Activated naive CD4-positive, alpha-beta T cell treated with anti-CD3 and anti-CD28 coated beads for 36 hours (primary cell): ENCODE measurements at places on chromosomes 7 and 10.
A peak's percentile ranks its signal among the peaks of the same experiment; 100 is the strongest.

GRCh38 chr10:1034758-1035157, 9.1 kb upstream of the IDI2 start:
- no peak for DNase-seq

DNA sequence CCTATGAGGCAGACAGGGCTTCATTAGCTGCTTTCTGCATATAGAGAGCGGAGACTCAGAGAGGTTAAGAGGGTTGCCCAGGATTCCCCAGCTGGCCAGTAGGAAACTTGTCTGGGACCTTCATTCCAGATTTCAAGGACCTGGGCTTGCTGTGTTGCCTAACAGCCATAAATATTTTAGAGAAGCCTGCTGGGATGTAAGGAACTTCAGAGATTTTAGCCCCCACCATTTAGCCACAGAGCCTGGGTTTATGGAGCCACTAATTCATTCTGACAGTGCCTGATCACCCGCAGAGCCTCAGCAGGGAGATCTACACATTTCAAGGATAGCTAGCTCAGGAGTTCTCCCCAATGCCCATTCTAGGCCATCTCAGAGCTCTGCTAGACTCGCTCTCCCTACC, 56.6 kb upstream of the TRUB1 start:
- DNase-seq: no peak

DNA sequence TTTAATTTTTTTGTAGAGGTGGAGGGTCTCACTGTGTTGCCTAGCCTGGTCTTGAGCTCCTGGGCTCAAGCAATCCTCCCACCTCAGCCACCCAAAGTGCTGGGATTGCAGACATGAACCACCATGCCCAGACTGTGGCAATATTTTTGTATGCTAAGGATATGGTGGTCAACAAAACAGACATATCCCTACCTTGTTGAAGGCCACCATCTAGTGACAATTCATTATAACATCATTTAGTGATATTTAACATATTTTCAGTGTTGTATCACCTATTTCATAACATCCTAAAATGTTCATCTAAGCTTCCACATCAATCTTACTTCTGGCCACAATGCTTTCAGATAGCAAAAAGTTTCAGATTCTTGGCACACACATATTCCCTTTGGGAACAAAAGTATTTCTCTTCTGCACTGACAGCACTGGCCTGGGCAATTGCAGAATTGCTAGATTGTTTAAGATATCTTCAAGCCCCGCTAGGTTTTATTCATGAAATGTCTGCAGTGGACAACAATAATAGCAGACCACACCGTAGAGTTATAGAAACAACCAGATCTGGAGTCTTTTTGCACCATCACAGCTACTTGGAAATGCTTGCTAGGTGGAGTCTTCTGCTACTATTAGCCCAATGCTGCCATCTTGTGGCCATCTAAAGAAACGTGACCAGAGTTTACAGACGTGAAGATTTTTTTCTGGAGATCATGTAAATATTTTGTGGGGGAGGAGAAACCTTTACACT, 58.4 kb downstream of the DNAJC12 start:
- DNase-seq: peak; percentile 85

DNA sequence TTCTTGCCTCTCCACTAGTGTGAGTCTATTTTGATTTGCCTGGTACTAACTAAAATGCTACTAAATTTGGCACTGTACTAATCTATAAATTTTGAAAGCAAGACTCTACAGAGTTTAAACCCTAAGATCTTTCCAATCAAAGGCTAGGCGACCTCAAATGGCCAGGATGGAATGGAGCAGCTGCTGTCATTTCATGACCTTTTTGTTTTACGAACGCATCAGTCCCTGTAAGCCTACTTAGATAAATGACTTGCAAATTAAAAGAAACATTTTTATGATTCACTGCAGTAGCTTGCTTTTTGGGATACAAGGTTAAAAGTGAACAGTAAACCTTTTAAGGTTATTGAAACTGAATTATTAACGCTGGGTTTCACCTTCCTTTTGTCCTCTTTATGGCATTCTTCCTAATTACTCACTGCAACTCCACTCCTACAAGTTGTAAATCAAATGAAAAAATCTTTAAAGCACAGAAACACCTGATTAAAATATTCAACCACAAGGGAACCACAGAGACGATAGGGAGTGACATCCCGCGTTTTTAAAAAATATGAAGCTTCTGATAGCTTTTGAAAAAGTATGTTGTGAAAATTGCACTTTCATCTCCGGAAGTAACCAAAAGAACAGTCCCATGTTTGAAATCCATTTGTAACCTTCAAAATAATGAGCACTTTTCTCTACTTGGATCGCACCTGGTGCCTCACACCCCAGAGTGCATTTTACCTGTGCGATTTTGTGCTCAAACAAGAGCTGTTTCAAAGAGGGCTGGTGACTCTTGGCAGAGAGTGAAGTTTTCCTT, 595.1 kb downstream of the PARD3 start:
- DNase-seq: peak; percentile 8

GRCh38 chr7:139734395-139734794, 43.4 kb downstream of the HIPK2 start:
- no peak for DNase-seq

DNA sequence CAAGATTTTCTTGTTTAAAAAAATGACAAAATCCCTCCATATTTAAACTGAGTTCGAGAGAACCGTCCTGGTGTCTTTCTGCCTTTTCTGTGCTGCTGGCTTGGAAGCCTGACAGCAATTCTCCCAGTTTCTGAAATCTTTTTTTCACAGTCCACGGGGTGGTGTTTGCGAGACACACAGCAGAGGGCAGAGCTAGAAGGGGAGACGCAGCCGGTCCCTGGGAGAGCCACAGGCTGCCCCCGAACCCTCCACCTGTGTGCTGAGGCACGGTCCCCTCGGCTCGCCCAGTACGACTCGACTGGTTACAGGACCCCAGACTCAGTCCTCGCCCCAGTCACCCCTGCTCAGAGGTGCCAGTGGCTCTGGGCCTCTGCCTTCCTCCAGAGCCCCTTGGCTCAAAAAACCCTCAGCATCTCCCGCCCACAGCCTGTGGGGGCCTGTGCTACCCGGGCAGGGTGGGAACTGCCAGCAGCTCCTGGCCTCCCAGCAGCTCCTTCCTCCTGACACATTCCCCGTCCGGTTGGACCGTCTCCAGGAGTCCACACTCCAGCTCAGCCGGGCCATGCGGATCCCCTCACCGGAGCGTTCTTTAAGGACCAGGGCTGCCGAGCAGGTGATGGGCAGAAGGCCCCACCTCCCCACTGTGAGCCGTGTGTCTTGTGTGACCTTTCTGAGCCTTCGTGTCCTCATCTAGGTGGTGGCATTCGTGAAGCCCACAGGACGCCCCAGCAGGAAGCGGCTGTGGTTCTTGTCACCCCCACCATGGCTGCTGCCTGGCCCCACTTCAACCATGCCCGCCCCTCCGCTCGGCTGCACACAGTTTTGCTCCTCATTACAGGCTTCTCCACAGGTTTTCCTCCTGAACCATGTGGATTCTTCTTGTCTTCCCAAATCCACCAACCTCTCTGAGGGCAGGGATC, 52.3 kb upstream of the EN2 start:
- no peak for DNase-seq

- DNase-seq: no peak
Measured at GRCh38 chr7:85771516-85771915, 584.7 kb upstream of the SEMA3D start.

GRCh38 chr10:126497672-126498071, 109.4 kb upstream of the ADAM12 start:
- no peak for DNase-seq

DNA sequence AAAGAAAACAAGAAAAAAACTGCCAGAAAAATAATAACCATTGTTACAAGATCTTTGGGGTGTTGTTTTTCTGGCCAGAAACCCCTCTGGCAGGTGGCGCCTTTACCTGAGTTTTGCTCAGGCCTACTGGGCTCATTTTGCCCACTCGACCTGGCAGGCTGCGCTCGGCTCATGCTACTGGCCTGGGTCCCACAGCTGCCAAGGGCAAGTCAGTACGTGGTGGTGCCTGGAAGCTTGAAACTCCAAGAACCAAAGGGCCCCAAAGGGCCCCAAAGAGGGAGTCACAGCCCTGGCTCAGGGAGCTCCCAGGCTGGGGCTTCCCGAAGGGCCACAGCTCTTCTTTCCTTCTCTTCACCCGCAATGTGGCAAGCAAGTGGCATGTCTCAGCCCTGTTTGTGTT, 42.7 kb downstream of the CACUL1 start:
- no peak for DNase-seq

DNA sequence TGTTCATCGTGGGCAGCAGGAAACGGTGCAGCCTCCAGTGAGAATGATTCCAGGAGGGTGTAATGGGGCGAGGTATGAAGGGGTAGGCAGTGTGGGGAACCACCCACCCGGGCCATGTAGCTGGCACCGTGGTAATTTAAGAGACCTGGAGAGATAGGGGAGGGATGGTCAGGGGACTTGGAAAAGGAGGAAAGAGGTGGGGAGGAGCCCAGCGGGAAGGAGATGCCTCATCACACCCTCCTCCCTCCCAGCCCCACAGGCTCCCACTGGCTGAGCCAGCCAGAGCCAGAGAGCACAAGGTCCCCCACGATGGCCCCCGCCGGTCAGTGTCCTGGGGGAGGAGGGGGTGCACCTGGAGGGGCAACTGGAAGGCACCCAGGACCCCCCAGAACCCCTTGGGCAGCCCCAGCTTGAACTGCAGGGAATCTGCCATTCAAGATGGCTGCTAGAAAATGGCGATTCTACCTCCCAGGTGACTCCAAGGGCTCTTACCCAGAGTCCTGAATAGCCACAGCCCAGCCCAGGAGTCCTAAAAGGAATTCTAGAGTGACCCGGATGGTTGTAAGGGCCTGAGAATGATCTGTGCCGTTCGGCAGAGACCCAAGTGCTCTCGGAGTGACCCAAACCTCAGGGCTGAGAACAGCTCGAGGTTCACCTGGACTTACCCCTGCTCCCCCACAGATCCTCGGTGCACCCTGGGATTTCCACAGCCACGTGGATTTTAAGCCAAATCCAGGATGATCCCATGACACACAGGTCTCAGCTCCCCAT, 28.8 kb downstream of the CALML3 start:
- DNase-seq: no peak

- DNase-seq: no peak
Measured at GRCh38 chr10:101241840-101242707, 12.8 kb upstream of the LBX1 start.

GRCh38 chr10:43944381-43945093, 295.9 kb upstream of the ZNF32 start:
- no peak for DNase-seq

DNA sequence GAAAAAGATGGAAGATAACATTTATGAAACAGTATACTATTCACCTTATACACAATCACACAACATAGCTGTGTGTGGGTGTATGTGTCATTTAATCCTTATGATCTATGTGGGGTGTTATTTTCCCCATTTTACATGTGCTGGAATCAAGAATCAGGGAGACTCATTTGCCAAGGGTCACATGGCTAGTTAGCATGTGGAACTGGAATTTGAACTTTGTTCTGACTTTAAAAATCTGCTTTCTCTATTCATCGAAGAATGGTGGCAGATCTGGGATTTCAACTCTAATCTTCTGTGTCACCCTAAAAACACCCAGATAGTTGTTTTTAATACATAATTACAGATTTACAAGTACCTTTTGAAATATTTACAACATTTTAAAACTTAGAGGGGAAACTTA, 65.2 kb downstream of the ADAM22 start:
- DNase-seq: no peak

DNA sequence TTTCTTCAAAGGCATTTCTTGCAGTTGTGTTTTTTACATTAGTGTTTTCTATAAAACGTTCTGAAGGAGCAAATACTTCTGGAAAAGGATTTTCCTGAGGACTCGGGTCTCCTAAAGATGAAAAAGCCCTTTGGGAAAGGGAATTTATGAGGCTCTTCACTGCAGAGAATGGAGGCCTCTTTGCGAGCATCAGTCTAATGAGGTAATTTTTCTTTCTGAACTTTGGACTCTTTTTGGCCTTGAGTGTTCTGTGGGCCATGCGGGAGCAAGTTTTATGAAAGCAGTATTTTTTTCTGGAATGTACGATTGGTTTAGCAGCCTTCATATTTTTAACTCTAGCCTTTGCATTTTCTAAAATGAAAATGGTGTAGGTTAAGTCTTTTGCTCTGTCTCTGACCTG, 6.4 kb upstream of the ACBD5 start:
- DNase-seq: no peak

DNA sequence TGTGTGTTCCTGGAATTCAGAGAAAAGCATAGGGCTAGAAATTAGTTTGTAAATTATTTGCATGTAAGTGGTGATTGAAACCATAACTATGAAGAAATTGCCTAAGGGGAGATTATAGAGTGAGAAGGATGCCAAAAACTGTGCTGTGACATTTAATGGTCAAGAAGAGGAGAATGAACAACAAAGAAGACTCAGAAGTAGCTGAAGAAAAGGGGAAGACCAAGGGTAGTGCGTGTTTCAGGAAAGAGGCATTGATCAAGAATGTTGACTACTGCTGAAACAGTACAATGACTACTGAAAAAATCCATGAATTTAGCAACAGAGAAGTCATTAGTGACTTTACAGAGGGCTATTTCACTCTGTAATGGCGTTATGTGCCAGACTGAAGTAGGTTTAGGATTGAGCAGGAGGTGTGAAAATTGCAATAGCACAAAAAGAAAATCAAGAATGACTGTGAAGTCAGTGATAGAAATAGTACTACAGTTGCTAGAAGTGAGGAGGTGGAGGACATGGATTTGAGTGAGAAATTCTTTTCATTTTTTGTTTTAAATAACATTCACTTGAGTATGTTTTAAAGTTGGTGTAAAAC, 28.9 kb upstream of the SAMD9L start:
- DNase-seq: no peak

DNA sequence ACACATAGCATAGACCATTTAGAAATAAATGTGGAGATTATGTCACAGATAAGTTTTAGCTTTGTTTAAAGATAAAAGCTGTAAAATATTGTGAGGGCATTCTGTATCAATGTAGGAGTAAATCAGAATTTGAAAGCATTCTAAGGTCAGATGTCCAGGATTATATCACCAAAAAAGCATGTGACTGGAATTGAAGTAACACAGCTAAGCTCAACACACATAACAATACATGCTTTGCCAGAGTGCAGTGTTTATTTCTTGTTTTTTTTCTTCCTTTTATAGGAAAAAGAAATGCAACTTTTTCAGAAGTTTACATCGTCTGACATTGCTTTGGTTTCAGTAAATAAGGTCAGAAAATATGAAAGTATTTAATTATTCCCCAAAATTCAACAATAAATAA, 183.4 kb downstream of the HTR7 start:
- no peak for DNase-seq

- DNase-seq: peak; percentile 70
Measured at GRCh38 chr10:14971867-14972448, 12.8 kb downstream of the MEIG1 start.

- DNase-seq: no peak
Measured at GRCh38 chr7:86747698-86748097, 104.0 kb downstream of the GRM3 start.

DNA sequence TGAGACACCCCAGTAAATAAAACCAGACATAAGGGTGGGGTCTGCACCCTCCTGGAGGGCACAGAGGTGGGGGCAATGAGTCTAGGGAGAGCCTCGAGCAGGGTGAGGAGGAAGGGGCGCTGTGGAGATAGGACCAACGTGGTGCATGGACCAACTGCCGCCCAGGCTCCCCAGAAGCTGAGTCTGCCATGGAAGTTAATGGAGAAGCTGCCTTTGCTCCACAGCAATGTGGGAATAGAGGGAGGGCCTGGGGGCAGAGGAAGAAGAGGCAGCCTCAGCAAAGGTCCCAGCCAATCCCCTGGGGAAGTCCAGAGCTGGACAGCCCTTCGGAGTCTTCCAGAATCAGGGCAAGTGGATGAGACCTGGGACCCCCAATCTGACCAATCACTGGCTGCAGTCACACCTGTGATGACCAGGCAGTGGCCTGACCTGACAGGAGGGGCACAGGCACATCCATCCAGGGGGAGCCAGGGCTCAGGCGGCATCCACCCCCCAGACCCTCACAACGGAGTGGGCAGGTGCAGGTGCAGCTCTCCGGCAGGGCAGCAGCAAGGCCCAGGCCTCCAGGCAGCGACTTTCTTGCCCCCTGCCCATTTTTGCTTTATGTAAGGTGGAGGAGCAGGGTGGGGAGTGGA, 242.2 kb upstream of the PPP2R2D start:
- DNase-seq: no peak
